ENCODE measurements at places on chromosomes 4 and X.

- DNase-seq, result peak; percentile 87
Observed at GRCh38 chr4:17613761-17614415, 553 bp upstream of the MED28 start.

GRCh38 chrX:106247162-106247561 is 79.1 kb downstream of the PWWP3B start:
- DNase-seq, result no peak

DNA sequence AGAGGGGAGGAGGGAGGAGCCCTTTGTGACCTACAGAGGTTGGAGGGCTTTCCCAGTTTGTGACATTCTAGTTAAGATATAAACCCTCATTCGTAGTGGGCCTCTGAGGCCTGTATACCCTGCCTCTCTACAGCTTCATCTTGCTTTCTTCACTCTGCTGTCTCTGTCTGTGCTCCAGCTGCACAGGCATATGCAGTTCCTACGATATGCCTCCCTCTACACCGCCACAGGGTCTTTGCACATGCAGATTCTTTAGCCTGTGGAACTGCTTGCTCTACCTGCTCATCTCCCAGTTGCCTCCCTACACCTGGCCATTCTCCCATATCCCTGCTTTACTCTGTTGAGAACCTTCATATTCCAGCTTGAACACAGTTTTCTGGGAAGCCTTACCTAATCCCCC is 38.1 kb downstream of the SLIT2 start:
- no peak for DNase-seq

GRCh38 chrX:39739585-39739984 is 358.2 kb downstream of the BCOR start:
- DNase-seq, result no peak

DNA sequence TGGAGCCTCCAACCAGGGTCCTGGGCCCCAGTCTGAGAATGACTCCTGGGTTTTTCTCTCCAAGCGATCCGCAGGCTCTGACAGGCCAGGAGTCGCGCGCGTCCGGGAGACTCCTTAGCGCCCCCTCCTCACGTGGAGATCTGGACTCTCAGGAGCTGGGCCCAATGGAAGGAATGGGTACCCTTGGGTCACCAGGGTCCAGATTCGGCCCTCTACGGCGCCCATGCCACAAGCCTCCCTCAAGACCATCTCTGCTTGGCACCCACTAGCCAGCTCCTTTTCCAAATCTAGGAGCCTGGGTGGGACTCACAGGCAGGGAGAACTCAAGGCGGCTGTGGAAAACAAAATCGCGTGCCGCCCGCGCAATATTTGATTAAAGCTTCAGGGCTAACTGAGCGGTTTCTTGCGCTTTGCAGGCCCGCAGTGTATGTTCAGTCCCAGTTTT is 7.1 kb downstream of the HAND2 start:
- peak; percentile 50 for DNase-seq

DNA sequence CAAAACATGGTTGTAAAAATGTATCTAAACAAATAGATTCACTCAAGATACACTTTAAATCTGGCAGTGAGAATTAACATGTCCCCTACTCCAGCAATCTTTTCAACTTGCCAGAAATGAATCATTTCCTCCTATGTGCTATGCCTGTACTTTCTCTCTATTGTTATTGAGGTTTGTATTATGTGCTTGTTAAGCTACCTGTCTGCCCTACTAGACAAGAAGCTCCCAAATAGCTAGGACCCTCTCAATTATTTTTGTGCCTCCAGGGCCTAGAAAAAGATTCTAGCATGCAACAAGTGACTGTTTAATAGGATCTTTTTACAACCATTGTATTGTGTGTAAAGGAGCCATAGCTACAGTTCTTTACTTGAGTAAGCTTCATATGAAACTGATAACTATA is 3.5 kb upstream of the SAP30 start:
- no peak for DNase-seq

- DNase-seq, result no peak
Observed at GRCh38 chr4:108094923-108095482, 73.7 kb downstream of the LEF1 start.

- DNase-seq, result no peak
Observed at GRCh38 chr4:1975391-1975801, 33.4 kb downstream of the NELFA start.

DNA sequence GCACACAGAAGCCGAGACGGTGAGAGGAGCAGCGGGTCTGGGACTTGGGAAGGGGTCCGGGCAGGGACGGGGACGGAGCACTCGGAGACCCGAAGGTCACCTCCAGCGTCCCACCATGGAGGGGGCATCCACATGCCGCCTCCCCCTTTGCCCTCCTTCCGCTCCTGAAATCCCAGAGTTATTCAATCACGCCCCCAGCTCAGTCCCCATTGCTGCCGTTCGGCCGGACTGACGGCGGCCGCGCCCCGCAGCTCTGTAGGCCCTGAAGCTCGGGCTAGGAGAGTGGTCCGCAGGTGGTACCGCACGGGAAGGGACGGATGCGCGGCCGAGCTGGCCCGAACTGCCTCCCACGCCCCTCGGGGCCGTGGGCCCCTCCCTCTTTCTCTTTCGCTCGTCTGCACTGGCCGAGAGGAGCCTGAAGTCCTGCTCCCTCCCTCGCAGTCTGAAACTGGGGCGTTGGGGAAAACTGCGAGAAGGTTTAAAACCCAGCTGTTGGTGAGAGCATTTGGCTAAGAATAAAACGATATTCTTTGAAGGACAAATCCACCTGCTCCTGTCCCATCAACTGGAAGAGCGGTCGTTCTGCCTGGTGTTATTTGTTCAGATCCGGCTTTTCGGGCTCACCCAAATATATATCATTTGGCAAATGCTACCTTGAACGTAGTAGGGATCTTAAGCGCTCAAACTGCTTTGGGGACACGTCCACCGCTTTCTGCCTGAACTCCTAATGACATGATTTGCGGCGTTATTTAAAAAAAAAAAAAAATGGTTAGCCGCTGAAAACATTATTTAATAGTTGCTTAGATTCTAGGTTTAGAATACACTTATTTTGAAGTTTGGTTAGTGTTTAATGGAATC is 719 bp downstream of the USO1 start:
- peak; percentile 94 for DNase-seq

- DNase-seq, result no peak
Observed at GRCh38 chrX:96244955-96245354, 439.7 kb upstream of the DIAPH2 start.

GRCh38 chr4:15515106-15515505 is 45.4 kb downstream of the CC2D2A start:
- DNase-seq, result no peak

DNA sequence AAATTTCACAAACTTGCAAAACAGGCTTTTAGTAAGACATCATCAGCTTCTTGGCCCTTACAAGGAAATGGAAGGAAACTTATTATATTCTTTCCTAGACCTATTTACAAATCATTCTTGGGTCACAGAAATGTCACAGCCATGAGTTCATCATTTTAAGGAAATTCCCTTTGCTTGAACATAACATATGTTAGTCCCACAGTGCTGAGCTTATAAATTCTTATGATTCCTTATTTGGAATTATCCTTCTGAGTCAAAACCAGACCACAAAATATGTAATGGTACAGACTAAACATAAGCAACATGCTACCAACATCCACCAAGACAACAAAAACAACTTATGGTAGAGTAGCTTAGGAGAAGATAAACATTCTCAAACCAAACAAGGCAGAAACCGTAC is 236.9 kb upstream of the CTSO start:
- DNase-seq, result no peak

DNA sequence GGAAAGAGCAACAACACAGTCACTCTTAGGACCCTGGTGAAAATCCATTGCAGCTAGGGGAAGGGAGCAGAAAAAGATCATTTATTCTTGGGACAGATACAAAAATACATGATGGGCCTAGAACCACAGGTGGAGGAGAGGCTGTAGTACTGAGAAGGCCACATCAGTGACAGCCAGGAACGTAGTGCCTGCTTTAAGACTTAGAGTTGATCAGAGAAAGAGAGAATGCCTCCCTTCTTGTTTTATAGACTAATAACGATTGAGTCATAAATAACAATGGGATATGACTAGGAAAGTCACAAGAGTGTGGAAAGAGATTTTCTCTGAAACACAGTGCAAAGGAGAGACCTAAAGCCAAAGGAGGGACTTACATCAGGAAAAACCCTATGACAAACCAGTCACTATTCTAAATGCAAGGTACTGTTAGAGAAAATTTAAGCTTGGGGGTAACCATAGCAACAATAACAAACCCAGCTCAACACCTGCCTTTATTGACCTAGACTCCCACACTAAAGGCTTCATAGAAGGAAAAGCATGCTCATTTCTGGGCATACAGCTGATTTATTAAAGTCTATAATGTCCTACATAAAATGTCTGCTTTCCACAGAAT is 1015.0 kb upstream of the GRID2 start:
- no peak for DNase-seq

- no peak for DNase-seq
Observed at GRCh38 chr4:80035336-80035735, 37.7 kb downstream of the ANTXR2 start.

GRCh38 chr4:110411574-110412011 is 64.4 kb upstream of the ENPEP start:
- DNase-seq, result peak; percentile 31

DNA sequence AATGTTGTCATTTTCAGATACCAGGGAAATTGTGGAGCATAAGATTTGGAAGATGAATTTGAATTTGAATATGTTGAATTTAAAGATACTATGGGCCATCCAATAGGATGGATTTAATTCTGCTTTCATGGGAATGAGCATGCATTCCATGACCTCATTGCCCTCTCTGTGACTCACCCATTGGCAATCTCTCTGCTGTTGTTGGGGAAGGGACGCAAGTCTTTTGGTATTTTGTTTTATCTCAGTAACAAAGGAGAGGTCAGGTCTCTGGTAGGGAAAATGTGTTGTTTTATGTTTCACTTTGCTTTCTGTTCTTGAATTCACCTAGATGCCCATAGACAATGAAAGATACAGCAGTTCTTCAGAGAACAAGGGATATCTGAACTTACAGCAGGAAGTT is 42.1 kb upstream of the MAGEA4 start:
- DNase-seq, result no peak

- no peak for DNase-seq
Observed at GRCh38 chr4:80135702-80136058, 61.6 kb upstream of the PRDM8 start.

- no peak for DNase-seq
Observed at GRCh38 chr4:121875652-121876051, 5.4 kb upstream of the BBS7 start.

GRCh38 chr4:165784672-165785071 is 88.4 kb upstream of the TLL1 start:
- DNase-seq, result no peak

GRCh38 chr4:132642016-132642817 is 506.9 kb upstream of the PCDH10 start:
- DNase-seq, result peak; percentile 10

DNA sequence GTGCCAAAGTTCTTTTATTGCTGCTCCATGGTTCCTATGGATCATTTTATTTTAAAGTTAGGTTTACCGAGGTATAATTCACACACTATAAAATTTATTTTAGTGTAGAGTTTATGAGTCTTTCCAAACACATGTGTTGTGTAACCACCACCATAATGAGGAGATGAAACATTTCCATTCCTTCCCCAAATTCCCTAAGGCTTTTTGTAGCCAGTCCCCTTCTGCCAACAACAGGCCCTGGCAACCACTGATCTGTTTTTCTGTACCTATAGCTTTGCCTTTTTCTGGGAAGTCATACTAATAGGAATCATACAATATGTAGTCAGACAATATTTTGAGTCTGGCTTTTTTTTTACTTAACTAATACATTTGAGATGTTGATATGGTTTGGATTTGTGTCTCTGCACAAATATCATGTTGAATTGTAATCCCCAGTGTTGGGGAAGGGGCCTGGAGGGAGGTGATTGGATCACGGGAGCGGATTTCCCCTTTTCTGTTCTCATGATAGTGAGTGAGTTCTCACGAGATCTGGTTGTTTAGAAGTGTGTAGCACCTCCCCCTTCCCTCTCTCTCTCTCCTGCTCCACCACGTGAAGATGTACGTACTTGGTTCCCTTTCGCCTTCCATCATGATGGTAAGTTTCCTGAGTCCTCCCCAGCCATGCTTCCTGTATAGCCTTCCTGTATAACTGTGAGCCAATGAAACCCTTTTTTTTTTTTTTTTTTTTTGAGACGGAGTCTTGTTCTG is 59.6 kb upstream of the DHX15 start:
- no peak for DNase-seq

GRCh38 chrX:85084770-85085393 is 81.2 kb downstream of the APOOL start:
- no peak for DNase-seq

DNA sequence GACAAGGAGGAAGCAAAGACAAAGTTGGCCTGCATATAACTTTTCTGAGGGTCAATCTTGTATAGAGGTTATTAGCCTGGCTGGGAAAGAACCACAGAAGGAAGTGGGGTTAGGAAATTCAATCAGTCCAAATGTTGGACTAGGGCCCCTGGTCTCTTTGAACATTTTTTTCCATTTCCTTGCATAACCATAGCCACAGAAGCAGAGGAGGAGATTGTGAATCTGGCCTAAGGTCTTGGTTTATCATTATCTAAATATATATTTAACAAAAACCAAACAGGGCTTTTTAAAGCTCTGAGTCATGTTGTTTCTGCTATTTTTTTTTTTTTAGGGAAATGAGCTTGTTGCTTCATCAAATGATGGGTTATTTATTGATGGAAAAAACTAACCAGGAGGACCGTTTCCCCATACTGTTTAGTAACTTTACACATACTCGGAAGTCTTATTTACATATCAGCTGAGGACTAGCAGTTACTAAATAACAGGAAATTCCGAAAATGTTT is 97.7 kb upstream of the ACSL4 start:
- DNase-seq, result no peak

GRCh38 chr4:23060776-23061175 is 368.0 kb downstream of the GBA3 start:
- no peak for DNase-seq

GRCh38 chrX:53685711-53686110 is 808 bp downstream of the HUWE1 start:
- no peak for DNase-seq

DNA sequence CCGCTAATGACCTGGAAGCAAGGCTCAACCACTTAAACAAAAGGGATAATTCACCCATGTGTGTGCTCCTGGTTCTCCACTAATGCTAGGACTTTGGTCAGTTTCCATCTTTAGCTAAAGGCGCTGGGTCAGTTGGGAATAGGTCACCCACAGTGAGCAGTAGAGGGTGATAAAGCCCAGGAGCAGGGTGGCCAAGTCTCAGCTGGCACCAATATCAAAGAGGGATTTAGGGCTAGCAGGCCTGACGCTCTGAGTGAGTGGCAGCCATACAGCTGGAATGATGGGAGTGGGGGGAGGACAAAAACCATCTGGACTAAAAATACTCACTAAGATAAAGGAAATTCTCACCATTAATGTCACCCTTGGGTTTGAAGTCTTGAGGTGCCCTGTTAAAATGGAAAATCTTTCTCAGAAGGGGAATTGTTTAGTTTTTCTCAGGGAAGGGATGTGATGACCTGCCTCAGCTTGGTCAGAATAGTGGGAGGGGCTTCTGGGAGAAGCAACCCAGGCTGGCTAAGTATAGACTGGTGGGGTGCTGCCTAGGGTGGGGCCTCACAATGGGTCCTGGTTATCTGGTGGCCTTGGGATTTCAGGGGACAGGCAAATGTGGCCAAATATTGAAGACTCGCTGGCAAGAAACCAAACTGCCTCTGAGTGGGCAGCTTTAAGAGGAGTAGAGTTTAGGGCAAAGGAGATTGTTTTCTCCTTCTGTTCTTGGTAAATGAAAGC is 47.1 kb downstream of the TSC22D3 start:
- no peak for DNase-seq

- DNase-seq, result peak; percentile 8
Observed at GRCh38 chr4:242121-242848, 63.0 kb downstream of the ZNF732 start.
